NCI-H1436 (cell line): ENCODE measurements at places on chromosomes 11 and 22.
A peak's percentile ranks its signal among the peaks of the same experiment; 100 is the strongest.

- no peak for DNase-seq
Observed at GRCh38 chr11:134070342-134070845, 1.5 kb downstream of the JAM3 start.

- DNase-seq = no peak
Observed at GRCh38 chr11:6418557-6419008, 311 bp downstream of the APBB1 start.

- no peak for DNase-seq
Observed at GRCh38 chr22:31830721-31831070, 76.9 kb downstream of the DEPDC5 start.

- no peak for DNase-seq
Observed at GRCh38 chr11:134660416-134660815, 248.4 kb upstream of the B3GAT1 start.

GRCh38 chr22:42814215-42814614 is 42.9 kb downstream of the ARFGAP3 start:
- DNase-seq = no peak

DNA sequence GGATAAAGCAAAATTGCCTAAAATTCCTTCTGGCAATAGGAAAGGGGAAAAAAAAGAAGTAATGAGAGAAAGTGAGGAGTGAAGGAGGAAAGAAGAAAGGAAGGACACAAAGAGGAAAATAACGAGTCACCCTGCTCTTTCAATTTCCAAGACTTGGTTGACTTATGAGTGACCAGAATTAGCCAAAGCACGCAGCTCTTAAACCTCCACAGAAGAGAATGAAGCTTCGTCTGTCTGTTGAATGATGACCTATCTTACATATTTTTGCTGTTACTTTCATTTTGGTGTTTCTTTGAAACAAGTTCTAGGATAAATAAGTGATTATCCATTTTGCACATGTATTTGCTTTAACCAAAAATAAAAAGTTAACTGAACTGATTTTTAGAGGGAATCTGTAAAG is 728 bp downstream of the MMP27 start:
- no peak for DNase-seq

DNA sequence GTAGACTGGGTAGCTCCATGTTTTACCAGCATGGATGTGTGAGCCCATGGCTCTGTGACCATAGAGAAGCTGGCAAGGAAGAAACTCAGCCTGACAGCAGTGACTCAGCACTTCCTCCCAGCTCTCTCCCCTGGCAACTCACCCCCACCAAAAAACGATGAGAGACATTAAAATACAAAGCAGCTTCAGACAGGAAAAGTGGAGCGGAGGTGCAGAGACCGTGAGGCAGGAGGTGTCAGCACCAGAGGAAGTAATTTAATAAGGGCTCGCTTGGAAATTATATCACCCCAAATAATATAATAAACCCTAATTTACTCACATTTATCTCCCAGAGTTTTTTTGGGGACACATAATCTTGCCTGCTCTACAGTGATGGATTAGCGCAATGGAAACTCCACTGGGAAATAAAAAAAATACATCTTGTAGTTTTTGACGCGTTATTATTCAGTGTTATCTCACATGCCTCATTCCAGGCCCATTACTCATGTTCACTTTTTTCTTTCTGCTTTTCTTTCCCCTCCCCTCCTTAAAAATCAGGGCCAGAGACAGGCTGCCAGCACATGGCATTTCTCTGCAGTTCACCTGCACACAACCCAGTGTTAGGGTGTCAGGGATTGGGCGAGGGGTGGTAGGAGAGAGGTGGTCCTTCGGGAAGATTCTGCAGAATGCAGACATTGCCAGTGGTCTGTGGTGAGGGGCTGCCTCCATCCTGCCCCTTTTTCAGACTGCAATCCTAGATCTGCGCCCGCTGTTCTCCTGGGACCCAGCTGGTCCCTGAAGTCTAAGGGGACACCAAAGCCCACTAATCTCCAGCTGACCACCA is 170.8 kb downstream of the BUD13 start:
- DNase-seq = peak; percentile 48

GRCh38 chr22:28741200-28741784 is 328 bp downstream of the CHEK2 start:
- DNase-seq = no peak

GRCh38 chr11:121132211-121132976 is 31.4 kb downstream of the TECTA start:
- no peak for DNase-seq

- DNase-seq = peak; percentile 53
Observed at GRCh38 chr11:60899046-60899936, 7.1 kb downstream of the PRPF19 start.

- DNase-seq = no peak
Observed at GRCh38 chr22:29251981-29252911, 15.5 kb downstream of the RHBDD3 start.

- DNase-seq = no peak
Observed at GRCh38 chr11:2271327-2272227, 1.2 kb upstream of the ASCL2 start.

- no peak for DNase-seq
Observed at GRCh38 chr11:45470151-45470793, 184.1 kb upstream of the SYT13 start.

- no peak for DNase-seq
Observed at GRCh38 chr22:43431808-43432554, 20.2 kb downstream of the MPPED1 start.

GRCh38 chr22:36274531-36274930 is 21.6 kb downstream of the APOL1 start:
- DNase-seq = no peak
